Activated CD8-positive, alpha-beta memory T cell treated with anti-CD3 and anti-CD28 coated beads for 4 hours (primary cell): ENCODE measurements at places on chromosomes 3 and 15.

DNA sequence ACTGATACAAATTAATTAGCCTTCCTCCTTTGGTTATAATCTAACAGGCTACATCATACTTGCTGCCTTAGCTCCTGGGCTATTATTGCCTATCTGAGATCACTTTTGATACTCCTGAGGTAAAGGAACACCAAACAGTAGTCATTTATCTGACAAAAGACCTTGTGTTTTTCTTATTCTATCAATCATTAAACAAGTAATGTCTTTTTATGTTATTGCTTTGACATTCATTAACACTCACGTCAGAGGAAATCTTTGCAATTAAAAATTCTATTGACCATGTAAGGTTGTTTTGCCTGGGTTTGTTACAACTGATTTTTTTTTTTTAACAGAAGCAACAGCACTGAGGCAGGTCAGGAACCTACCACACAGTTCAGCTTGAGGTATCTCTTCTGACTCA, 366.3 kb downstream of the MECOM start:
- no peak for DNase-seq

- DNase-seq = no peak
These were observed 180.7 kb upstream of the PDZRN3 start for GRCh38 chr3:73805435-73805834.

GRCh38 chr3:86695752-86696151, 295.2 kb downstream of the VGLL3 start:
- DNase-seq = no peak

- no peak for DNase-seq
These were observed 21.0 kb upstream of the LIMD1 start for GRCh38 chr3:45573591-45573990.

DNA sequence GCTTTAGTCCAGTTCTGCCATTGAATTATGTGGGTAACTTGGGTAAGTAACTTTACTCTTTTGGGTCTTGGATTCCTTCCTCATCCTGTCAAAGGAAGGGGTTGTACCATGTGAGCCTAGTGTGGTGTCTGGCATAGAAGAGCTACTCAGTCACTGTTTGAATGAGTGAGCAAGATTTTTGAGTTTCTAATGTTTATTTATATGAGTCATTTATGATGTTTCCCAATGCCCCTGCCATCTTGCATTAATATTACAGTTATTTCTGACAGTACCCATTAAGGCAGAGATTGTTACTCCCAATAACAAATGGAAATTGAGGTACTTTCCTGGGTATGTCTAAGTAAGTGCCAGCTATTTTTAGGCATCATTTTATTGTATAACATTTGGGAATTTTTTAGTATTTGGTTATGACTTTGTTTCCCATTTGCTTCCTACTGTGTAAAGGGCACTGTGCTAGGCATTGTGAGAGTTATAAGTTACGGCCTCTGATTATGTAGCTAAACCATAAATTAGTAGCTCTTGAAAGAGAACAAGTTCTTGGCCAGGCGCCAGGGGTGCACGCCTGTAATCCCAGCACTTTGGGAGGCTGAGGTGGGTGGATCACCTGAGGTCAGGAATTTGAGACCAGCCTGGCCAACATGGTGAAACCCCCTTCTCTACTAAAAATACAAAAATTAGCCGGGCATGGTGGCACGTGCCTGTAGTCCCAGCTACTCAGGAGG, 23.5 kb downstream of the NR1D2 start:
- DNase-seq = no peak

- no peak for DNase-seq
These were observed 4.3 kb upstream of the CCR4 start for GRCh38 chr3:32946973-32947788.

- no peak for DNase-seq
These were observed 5.6 kb downstream of the FAM98B start for GRCh38 chr15:38459480-38459879.
